ENCODE measurements at places on chromosomes 7 and 10.

- no peak for DNase-seq
Measured at GRCh38 chr10:124738441-124738840, 5.7 kb downstream of the FAM53B start.

- DNase-seq = peak; percentile 69
Measured at GRCh38 chr10:99854860-99855259, 72.4 kb downstream of the ABCC2 start.

GRCh38 chr7:50868426-50869100 lies 85.9 kb upstream of the GRB10 start:
- no peak for DNase-seq

DNA sequence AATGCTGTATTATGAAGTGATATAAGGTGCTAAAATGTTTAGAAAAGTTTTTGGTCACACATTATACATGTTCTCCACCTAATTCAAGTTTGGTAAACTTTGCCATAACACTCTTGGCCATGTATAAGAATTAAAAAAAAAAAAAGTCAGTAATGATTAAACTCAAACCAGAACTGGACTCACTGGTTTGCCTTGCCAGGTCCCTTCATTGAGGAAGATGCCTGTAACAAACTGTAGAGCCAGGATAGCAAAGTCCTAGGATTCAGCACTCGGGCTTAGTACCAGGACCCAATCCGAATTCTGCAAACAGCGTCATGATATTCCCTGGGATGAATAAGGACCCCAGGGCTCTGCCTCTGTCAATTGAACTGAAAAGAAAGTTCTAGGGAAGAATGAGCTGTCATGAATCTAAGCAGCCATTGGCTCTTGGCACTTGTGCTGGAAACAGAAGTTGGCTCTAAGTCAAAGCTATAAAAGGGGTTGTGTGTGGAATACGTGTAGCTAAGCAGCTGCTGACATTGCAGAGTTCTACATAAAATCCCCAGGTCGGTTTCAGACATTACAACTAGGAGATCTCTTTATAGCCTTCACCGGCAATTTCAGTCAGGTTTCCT lies 216.9 kb downstream of the C7orf25 start:
- no peak for DNase-seq

GRCh38 chr10:26043469-26043868 lies 109.4 kb downstream of the MYO3A start:
- no peak for DNase-seq

- DNase-seq = peak; percentile 7
Measured at GRCh38 chr7:129771928-129772479, 160.5 kb downstream of the NRF1 start.

- peak; percentile 67 for DNase-seq
Measured at GRCh38 chr10:71255808-71256660, 43.7 kb downstream of the UNC5B start.

DNA sequence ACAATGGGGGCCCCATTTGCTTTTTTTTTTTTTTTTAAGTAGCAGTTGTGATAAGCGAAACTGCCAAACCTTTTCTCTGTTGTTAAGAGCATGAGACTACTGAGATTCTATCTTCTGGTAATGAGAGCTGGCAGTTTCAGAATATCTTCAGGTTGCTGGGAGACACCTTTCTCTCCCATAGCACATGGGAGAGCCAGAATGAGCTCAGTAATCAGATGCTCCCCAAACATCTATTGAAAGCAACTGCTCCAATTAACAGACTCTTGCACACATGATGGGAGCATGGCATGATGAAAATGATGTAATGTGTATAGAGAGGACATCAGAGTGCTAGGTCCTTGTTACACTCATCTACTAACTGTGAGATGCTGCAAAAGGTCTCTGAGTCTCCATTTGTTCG lies 18.8 kb downstream of the MYO3A start:
- no peak for DNase-seq

DNA sequence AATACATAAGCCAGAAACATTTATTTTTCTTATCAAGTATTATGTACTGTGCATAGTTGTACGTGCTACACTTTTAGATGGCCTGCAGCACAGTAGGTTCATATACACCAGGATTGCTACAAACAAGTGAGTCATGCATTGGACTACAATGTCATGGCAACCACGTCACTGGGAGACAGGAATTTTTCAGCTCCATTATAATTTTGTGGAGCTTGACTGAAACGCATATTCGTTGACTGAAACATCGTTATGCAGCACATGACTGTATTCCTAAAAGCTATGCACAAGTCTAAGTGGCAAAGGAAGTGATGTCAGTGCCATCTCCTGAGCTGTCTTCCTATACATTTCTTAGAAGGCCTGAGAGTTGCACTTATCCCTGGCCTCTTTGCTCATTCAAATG lies 871.8 kb downstream of the IPMK start:
- DNase-seq = no peak

GRCh38 chr10:103621783-103622125 lies 128.2 kb downstream of the NEURL1 start:
- DNase-seq = no peak

GRCh38 chr10:24883176-24883575 lies 69.2 kb downstream of the PRTFDC1 start:
- no peak for DNase-seq

DNA sequence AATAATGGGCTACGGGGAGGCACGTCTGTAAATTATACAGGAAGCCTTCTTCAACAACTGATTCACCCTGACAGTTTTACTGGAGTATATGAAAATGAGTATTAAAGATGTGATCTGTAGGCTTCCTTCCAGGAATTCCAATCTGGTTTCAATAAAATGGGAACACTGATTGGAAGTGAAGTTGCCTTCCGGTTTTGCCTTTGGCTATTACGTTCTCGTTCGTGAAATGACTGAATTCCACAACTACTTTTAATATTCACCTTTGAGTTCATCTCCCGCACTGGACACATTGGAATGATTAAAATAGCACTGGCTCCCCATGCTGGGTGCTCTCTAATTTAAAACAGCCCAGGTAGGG lies 350.1 kb upstream of the MKI67 start:
- no peak for DNase-seq

DNA sequence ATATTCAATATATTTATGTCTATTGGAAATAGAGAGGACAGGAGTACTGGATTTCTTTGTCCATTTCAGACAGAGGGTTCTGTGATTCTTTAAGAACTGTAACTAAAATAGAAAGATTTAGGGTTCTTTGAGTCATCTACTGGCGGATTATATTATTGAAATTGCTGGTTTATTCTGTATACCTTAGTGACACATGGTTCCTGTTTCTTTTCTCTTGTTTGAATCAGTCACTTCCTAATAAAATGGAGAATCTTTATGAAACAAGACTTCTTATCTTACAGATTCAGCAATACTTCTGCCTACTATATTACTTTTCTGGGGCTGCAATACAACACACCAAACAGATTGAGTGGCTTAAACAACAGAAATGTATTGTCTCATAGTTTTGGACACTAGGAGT lies 20.8 kb upstream of the ZNF800 start:
- no peak for DNase-seq

- no peak for DNase-seq
Measured at GRCh38 chr7:94178230-94178629, 174.1 kb upstream of the BET1 start.

DNA sequence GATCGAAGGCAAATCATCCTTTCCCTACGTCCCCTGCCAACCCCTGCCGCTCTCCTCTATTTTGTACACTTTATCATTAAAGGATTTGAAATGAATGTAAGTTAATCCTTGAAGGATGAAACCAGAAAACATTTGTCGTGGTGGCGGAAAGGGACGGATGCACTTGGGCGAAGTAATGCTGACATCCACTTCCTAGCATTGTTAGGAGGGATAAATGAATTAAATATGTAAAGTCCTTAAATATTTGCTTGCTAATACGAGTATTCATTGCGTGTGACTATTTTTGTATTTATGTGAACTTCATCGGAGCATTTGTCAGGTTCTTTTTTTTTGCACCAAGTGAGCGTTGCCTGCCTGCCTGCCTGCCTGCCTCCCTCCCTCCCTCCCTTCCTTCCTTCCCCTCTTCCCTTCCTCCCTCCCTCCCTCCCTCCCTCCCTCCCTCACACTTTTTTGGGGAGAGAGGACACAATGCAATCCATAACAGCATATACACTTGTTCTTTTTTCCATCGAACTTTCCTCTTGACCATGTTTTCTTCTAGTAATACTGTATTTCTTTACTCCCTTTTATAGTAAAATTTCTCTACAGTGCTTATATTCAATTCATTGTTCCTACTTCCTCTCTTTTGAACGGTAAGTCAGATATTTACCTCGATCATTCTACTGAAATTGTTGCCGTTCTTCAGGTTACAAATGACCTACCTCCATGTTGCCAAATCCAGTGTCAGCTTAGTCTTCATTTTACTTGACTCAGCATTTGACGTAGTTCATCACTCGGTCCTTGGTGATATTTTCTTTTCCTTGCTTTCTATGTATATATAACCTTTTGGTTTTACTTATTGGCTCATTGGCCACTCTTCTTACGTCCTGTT lies 831 bp downstream of the CCDC7 start:
- DNase-seq = no peak

GRCh38 chr7:152617056-152617455 lies 58.9 kb downstream of the XRCC2 start:
- no peak for DNase-seq

GRCh38 chr10:22810643-22811465 lies 96.5 kb upstream of the PIP4K2A start:
- no peak for DNase-seq

GRCh38 chr7:11843113-11843765 lies 11.2 kb upstream of the THSD7A start:
- no peak for DNase-seq

- no peak for DNase-seq
Measured at GRCh38 chr10:21020545-21020944, 123.4 kb upstream of the NEBL start.

GRCh38 chr7:152520861-152521302 lies 85.1 kb upstream of the KMT2C start:
- DNase-seq = no peak

DNA sequence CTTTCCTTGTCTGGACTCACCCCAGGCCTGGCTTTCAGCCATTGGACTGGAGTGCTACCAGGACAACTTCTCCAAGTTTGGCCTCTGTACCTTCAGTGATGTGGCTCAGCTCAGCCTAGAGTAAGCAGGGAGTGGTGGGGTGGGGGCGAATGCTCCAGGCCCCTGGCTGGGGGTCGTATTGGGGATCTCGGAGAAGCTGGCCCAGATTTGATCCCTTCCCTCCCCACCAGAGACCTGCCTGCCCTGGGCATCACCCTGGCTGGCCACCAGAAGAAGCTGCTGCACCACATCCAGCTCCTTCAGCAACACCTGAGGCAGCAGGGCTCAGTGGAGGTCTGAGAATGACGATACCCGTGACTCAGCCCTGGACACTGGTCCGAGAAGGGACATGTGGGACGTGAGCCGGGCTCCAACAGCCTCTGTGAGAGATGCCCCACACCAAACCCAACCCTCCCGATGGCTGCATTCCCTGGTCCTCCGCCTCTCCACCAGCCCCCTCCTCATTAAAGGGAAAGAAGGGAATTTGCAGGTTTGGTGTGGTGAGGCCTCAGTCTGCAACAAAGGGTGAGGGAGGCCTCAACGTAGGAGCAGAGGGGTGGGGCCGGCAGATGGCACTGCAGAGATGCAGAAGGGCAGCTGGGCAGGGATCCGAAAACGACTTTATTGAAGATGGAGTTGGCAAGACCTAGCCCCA lies 14.8 kb downstream of the TRPV6 start:
- DNase-seq = no peak

DNA sequence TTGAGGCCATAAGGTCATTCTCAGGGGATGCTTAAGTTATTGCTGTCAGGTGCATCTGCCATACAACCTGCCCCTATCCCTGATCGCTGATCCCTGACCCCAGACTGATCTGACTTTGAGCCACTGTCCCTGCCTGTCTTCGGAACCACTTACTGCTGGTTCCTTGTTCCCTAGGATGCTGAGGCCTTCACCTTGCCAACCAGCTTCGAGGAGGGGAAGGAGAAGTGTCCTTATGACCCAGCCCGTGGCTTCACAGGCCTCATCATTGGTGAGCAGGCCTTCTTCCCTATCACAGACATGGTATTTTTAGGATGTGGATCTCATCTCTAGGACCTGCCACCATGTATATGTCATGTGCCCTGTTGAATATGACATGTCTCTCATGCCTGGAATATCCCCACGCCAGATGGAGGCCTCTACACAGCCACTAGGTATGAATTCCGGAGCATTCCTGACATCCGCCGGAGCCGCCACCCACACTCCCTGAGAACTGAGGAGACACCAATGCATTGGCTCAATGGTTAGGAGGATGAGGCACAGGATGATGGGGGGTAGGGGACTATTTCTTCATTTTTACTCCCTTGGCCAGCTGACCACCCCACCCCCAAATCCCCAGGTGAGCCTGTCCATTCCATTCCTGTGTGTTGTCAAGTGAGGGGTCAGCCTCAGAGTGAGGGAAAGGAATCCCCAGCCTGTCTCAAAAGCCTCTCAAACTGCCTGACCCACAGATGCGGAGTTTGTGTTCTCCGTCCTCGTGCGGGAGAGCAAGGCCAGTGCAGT lies 9.0 kb downstream of the MRPL43 start:
- DNase-seq = no peak

DNA sequence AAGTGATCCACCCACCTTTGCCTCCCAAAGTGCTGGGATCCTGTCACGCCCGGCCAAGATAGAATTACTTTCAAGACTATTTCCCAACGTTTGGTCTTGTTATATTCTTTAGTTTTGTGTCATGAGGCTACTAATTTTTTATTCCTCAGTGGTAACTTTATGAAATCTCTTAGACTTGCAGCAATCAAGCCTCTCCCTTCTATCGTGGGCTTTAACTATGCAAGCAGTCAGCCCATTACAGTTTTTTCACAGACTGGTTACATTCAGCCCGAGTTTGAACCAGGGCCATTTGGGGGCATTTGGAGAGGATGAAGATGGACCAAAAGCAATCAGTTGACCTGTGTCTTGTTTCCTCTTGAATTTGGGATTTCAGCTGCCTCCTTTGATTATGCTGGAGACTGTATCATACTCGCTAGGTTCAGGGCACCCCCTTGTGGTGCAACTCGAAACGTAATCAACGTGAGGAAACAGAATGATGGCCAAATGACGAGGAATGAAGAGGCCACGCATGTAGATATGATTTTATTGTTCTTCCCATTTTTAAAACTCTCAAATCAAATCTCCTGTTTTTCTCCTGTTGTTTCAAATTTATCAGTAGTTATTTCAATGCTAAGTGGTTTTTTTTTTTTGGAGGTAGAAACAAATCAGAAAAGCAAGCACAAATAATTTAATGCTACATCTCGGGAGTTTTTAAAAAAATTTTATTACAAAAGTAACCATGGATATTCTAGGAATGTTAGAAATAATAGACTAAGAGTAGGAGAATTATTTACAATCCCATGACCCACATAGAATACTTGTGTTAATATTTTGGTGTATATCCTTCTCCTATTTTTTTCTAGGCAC lies 151.6 kb downstream of the KIAA1217 start:
- peak; percentile 59 for DNase-seq
